ENCODE measurements at places on chromosomes 5 and 9.

- DNase-seq: no peak
Observed at GRCh38 chr5:1806199-1806598, 5.0 kb downstream of the NDUFS6 start.

DNA sequence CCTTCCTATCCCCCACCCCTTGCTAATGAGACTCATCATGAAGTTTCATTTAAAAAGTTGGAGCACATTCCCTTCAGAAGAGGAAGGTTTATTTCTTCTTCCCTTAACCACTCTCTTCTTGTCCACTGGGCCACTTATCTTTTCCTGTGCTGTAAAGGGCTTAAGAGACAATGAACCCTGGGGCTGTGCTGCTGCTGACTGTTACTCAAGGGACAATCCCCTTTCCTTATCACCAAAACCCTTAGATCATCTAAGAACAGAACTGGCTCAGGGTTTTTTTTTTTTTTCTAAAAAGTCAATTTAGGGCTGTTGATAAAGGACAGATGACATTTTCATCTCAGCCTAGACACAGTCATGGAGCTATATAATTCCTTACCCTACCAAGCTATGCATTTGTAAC lies 29.6 kb downstream of the CAPSL start:
- DNase-seq: no peak

GRCh38 chr9:106752581-106752980 lies 110.4 kb upstream of the ZNF462 start:
- DNase-seq: no peak

- no peak for DNase-seq
Observed at GRCh38 chr5:141360685-141361084, 891 bp downstream of the PCDHGB2 start.

DNA sequence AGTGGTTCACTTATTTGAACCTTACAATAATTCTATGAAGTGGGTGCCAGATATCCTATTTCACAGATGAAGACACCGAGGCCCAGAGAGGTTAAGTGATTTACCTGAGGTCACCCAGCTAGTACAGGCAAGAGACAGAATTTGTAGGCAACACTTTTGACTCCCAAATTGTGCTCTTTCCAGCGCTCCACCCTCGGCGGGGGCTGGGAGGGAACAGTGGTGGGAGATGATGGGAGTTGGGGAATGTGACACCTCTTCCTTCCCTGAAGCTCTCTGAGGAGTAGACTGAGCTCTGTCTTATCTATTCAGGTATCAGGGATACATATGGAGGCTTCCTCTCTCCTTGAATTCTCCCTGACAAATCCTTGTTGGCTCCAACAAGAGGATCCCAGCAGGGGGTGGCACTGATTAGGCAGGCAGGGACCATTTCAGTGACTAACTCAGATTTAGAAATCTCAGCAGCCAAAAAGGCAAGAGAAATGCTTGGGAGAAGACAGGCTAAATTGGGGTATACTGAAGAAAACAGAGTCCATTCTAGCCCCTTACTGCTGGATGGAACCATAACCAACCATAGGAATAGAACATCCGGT lies 95.8 kb upstream of the PANK3 start:
- DNase-seq: no peak

GRCh38 chr9:76932757-76933156 lies 26.8 kb upstream of the PRUNE2 start:
- no peak for DNase-seq

DNA sequence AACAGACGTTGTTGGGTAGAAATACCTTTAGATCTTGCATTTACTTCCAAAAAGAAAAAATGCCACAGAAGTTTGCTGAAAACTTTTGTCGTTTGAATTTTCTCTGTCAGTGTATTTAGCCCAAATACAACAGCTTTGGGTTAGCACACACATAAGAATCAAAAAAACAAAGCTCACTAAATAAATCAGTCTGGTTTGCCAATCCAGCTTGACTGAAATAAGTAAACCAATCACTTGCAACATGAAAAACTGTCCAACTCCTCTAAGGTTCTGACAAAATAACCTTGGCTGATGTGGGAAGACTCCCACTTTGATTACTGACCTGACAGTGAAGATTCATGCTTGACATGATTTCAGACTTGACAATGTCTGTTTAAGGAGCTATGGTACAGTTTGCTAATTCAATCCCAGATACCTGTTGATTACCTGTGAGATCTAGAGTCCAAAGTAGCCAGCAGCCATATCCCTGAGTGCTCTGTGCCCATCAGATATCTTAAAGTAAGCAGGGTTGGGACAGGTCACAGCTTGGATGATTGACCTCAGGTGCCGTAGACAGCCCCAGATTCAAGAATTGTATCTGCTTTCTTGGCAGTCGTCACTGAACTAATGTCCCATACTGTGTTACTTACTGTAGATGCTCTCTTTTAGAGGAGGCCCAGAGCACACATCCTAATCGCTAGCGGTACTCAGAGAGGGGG lies 727 bp downstream of the IGIP start:
- DNase-seq: no peak

DNA sequence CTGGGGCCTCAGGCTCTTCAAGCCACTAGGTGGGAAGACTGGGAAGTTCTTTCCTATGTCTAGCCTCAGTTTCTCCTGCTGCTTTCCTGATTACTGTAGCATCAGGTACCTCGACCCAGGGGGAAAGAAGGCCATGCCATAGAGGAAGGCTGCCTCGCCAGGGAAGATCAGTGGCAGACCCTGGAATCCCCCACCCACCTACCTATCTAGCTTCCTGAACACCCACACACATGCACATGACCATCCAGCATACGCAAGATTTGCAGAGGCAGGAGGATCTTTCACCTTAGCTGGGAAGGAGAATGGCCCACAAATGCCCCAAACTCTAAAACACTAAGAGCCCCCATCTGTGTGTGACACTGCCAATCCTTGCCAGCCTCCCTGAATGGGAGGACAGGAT lies 8.0 kb downstream of the NR5A1 start:
- DNase-seq: no peak

GRCh38 chr9:133347515-133347984 lies 381 bp downstream of the MED22 start:
- DNase-seq: no peak

GRCh38 chr9:8874482-8874881 lies 1074.9 kb upstream of the DMAC1 start:
- DNase-seq: no peak

GRCh38 chr9:85262333-85262732 lies 479.4 kb downstream of the AGTPBP1 start:
- DNase-seq: no peak

- no peak for DNase-seq
Observed at GRCh38 chr5:88877826-88878225, 5.2 kb downstream of the MEF2C start.

GRCh38 chr5:106956886-106957285 lies 713.9 kb downstream of the EFNA5 start:
- DNase-seq: no peak

DNA sequence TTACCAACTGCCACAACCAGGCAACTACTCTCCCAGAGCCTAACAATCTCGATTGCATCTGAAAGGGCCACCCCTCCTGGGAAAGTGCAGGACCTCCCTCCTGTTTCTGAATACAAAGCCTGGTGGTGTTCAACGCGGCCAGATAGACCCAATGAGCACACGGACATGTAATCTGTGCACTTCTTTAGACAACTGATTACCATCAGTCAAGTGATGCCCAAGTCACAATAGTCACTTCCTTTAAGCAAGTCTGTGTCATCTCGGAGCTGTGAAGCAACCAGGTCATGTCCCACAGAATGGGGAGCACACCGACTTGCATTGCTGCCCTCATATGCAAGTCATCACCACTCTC lies 739 bp downstream of the C9orf72 start:
- DNase-seq: no peak

GRCh38 chr5:29469581-29469980 lies 1723.9 kb upstream of the CDH6 start:
- no peak for DNase-seq

DNA sequence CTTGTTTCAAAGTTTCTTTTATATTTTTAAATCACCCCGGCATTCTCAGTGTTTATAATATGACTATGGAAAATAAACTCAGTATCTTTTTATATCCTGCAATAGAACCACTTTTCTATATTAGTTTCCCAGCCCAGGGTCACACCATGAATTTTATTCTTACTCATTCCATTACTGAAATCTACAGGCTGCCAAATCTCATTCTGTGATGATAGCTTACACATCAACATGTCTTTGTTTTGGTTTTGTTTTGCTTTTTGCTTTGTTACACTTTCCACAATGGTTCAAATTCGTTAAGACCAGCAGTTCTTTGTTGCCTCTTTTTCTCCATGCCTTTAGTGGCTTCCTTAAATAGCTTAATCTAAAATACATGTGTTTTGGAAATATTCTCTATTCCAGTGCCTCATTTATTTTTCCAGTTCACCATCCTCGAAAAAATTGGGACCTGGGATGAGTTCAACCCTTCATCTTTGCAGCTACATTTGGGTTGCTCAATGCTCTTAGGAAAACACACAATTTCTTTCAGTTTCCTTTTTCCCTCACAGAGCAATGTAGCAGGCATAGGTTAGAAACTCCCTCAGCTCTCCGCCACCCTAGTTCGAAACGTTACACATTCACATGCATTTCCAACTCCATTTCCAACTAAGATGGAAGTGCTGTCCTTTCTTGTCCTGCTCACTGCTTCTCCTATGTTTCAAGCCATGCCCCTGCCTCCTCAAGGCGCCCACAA lies 1146.3 kb downstream of the MAT2B start:
- no peak for DNase-seq

GRCh38 chr5:164256954-164257353 lies 751.5 kb downstream of the MAT2B start:
- no peak for DNase-seq

- no peak for DNase-seq
Observed at GRCh38 chr5:34916518-34916917, 1.0 kb downstream of the BRIX1 start.

- no peak for DNase-seq
Observed at GRCh38 chr5:159199780-159200179, 9.6 kb downstream of the RNF145 start.

Data from left hindlimb (tissue), 1 donor.